ENCODE measurements at places on chromosomes 4 and X.

- DNase-seq, result no peak
These were observed 53.2 kb downstream of the MGST2 start for GRCh38 chr4:139718833-139719232.

- DNase-seq, result no peak
These were observed 75.4 kb downstream of the SH3KBP1 start for GRCh38 chrX:19811807-19812604.

DNA sequence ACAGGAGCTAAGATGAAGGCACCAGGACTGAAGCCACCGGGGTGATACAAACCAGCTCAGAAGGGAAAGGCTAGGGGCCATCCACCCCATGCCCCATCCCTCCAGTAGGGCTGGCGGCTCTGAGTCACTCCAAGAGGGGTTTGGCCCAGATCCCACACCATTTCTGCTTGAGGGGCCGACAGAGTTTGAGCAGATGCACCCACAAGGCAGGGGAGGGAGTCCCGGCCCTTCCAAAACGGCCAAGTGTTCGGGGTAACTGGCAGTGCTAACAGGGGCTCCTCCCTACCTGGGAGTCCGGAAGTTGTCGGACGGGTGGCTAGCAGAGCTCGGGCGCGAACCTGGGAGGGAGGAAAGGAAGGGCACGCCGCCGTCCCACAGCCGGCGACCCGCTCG lies 412 bp downstream of the SLC10A3 start:
- DNase-seq, result no peak

DNA sequence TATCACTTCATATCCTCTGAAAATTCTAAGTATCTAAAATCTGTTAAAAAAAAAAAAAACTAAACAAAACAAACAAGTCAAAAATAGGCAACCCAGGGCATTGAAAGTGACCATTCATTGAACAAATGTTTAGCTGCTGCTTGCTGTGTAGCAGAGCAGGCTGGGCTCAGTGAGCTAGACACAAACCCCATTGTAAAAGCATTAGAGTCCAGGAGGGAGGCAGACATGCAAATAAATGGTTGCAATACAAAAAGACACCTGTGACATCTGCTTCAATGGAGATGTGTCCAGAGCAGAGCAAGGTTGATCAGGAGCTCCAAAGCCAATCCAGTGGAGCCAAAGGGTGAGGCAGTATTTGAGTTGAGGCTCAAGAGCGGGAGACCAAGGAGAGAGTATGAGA lies 267.3 kb upstream of the GATB start:
- DNase-seq, result no peak

DNA sequence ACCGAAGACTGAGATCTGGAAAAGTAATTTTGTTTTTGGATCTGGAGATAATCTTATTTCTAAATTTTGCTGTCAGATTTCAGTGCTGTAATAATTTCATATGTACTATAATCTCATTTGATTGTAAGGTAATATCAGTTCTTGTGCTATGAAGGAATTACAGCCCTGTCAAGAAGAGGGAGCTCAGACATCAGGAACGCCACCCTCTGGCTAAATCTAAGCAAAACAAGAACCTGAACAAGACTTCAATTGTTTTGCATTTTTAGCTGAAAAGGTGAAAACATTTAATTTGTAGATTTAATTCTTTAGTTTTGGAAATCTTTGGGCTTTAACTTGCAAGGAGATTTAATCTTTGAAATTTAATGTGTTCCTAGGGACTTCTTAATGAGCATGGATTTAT lies 525.4 kb upstream of the HS3ST1 start:
- no peak for DNase-seq

DNA sequence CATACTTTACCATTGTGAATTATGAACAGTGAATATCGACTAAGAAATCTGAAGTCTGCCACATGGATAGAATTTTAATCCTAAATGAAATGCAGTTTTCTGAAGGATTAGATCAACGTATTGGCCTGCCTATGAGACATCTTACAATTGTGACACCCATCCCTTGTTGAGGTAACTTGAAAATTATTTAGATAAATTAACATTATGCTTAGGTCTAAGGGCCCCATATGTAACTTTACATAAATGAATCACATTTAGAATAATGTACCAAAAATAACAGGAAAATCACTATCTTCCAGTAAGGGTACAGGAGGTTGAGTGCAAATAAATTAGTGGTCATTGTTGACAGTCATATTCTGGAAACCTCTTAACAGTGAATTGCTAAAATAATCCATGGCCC lies 13.5 kb downstream of the XAGE5 start:
- no peak for DNase-seq

DNA sequence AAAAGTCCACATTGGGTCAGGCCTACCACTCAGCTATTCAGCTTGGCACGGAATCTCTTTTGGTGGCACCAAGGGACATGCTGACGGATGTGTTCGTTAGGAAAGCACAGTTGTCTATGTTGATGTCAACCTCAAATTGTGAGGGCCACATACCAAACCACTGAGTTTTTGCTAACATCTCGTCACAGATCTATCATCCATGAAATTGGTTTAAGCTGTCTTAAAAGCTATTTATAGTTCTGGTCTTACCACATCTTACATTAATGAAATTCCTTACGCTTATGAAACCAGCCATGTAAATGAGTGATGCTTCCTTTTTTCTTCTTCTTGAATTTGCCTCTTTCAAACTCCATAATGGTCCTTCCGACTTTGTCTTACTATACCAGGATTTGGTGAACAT lies 101.5 kb downstream of the MGST2 start:
- DNase-seq, result no peak

DNA sequence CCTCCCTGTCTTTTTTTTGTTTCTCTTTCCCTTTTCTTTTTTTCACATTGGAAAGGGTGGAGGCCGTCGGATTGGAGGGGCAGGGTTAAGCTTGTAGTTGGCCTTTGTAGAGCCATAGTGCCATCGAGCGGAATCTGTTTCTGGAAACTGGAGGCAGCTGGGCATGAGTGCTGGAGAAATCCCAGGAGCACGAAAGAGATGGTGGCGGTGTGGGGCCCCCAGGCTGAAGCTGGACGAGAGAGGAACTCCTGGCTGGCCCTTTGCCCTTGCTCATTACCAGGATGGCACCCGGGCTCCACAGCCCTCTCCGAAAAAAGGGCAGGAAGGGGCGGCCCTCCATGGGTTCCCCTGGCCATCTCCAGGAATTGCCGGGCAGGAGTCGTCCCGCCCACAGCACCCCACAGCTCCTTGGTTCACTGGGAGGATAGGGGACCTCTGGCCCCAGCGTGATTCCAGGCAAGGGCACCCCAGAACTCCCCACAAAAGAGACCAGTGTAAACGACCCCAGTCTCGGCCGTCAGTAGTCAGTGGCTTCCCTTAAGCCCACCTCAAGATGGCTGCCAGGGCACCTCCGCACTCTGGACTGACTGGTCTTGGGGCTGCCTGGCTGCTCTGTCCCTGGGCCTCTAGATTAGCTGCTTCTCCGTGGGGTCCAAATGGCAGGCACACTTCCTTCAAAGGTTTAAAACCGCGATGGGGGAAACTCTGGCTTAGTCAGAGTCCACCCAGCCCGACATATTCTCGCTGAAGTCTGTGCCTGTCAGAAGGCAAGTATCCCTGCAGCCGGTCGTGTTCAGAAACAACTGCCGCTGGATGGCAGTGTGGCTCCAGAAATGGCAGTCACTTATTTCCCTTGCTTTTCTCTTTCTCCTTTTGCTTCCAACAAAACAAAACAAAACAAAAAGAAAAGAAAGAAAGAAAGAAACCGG lies 74.1 kb downstream of the NBDY start:
- peak; percentile 86 for DNase-seq

GRCh38 chrX:66914080-66914479 lies 275.2 kb upstream of the EDA2R start:
- DNase-seq, result no peak

DNA sequence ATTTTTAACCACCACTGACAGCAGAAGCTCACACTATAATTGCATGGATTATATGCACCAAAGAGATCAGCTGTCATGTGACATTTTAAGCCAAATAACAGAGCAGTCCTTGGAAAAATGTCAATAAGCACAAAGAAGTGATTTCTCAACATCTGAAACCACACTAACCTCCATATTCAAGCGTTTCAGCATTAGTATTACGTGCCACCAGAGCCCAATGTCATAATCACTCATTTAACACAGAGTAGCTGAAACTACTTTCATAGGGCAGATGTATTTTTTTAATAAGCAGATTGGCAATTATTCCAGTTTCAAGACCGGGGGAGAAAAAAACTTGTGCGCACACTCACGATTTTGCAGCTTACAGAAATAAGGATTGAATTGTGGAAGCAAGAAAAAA lies 76.6 kb downstream of the SH3KBP1 start:
- no peak for DNase-seq

All from dorsolateral prefrontal cortex (tissue), 122 donors.